ENCODE measurements at places on chromosomes 12 and 14.
A peak's percentile ranks its signal among the peaks of the same experiment; 100 is the strongest.

DNA sequence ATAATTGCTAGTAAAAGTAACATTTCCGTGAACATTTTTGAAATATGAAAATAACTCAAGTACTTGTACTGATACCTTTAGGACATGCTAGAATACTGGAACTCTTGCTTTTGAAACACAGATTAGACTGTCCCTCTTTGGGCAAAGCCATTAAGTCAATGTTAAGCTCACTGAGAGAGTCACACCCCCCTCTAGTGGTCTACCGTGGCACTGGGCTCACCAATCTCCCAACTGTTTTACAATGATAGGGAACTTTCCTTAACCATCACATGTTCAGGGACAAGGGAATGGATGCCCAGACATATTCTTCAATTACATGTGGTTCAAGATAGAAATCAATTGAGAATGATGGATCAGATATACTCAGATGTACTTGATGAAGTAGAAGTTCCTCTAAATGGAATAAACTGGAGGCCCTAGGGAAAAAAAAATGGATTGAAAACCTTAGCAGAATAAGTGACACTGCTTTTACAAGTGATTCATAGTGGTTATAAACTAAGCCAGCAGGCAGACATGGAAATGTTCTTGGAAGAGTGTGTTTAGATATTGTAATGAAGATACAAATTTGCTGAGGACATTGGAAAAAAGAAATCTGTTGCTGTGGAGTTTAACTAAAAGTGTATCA lies 17.8 kb downstream of the NANOG start:
- peak; percentile 65 for DNase-seq

- DNase-seq: no peak
Measured at GRCh38 chr12:9051158-9051550, 61.8 kb downstream of the KLRG1 start.

GRCh38 chr12:88401155-88401554 lies 179.1 kb downstream of the KITLG start:
- DNase-seq: no peak

- DNase-seq: peak; percentile 31
Measured at GRCh38 chr12:101207086-101207780, 2.8 kb downstream of the SLC5A8 start.

DNA sequence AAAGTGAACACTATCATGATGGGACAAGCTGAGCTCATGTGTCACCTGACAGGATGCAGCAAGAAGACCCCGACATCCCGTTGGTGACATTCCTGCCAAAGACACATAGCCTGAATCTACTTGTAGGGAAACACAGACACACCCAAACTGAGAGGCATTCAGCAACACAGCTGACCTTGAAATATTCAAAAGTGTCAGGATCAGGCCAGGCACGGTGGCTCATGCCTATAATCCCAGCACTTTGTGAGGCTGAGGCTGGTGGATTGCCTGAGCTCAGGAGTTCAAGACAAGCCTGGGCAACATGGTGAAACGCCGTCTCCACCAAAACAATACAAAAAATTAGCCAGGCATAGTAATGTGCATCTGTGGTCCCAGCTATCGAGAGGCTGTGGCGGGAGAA lies 232.0 kb upstream of the PLXNC1 start:
- no peak for DNase-seq

GRCh38 chr12:66117242-66117641 lies 13.3 kb downstream of the LLPH start:
- DNase-seq: no peak

GRCh38 chr14:97149775-97150174 lies 352.6 kb downstream of the VRK1 start:
- no peak for DNase-seq

GRCh38 chr12:74820324-74820723 lies 282.7 kb downstream of the ATXN7L3B start:
- no peak for DNase-seq

DNA sequence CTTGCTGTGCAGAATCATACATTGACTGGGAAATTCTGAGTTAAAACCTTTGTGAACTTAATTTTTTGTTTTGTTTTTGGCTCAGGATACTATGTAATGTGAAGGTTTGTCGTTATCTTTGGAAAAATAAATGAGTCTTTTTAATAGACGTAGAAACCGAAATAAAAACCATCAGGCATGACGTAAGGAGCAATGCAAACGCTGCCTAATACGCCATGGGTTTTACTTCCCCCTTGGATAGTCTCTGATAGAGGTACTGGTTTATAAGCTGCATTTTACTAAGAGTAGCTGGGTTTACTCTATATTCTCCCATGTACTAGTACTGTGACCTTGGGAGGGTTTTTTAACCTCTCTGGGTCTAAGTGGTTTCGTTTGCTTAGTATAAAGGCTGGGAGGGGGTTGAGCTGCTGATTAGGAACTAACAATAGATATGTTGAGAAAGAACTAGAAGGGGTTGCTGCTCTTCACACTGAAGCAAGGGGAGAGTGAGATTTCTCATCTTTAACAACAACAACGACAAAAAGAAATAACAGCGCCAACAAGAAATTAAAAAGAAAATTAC lies 66.8 kb upstream of the SLCO1C1 start:
- DNase-seq: no peak

DNA sequence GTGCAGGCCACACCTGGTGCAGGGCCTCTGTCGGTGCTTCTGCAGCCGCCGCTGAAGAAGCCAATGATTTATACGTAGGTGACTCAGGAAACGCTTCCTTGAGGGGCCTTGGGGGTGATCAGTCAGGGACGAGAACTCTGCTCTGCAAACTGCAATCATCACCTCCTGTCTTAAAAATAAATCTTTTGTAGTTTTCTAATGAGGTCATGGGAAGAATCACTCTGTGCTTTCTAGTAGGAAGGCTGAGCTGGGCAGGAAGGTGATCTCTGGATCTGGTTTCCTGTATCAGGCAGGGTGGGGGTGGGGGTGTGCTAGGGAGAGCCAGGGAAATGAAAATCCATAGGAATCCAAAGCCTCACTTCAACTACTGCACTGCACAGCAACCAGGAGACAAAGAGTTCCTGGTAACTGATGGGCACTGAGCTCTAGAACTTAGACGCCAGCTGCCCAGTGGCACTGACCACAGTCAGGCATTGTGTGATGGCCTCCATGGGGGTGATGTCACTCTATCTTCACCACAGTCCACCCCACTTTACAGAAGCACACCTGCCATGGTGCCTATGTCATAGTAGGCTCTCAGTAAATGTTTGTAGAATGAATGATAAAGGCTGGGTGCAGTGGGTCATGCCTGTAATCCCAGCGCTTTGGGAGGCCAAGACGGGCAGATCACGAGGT lies 292.4 kb upstream of the PWP1 start:
- DNase-seq: no peak

- DNase-seq: no peak
Measured at GRCh38 chr12:109201496-109201885, 85.1 kb downstream of the ACACB start.

DNA sequence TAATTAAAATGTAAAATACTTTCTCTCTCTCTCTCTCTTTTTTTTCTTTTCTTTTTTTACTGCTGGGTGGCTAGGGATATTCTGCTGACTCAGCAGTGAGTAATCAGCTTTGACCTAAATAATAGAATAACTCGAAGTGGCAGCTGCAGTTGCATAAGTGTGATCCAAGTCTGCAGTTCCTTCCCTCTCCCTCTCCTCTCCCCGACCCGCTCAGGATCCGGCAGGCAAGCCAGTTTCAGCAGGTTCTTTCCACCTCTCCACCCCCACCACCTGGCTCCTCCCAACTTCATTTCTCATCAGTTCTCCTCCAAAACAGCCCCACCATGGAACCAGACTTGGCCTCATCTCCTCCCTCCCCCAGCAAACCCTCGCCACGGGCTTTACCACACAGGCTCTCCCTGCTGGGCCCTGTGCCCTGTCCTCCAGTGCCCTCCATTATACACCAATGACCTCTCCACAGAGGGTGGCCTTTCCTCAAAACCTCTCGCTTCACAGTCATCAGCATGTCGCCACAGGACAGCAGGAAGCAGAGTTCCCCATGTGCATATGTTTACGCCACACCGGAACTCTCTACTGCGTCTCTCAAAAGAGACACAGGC lies 22.4 kb downstream of the SLC7A8 start:
- peak; percentile 62 for DNase-seq

- no peak for DNase-seq
Measured at GRCh38 chr12:54378796-54379397, 5.6 kb downstream of the ZNF385A start.

DNA sequence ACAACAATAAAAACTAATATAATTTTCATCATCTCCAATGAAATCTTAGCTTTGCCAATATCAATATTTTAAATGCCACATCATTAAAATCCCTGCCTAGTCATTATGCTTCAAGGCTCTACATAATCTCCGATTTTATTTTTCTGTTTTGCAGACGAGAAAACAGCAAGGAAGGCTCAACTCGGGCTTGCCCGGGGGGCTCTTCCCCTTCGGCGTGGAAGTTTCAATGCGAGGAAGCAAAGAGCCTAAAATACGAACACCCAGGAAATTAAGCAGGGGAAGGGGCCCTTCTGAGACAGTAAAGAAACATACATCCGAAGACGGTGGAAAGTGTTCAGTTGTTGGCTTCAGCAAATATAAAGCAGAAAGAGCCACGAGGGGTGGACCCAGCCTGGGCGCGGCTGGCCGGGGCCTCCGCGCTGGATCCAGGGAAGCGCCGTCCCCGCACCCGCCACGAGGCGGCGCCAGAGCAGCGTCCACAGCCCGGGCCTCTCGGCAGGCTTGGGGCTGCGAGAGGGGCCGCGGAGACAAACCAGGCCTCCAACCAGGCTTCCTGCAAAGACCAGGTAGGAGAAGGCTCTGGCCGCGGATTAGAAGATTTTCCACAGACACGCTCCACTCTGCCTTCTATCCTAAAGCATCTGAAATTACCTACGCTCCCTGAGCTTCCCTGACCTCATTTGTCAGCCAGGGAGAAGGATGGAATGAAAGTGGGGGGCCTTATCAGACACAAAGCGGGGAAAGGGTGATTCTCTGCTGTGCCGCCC lies 77.2 kb downstream of the SERPINA3 start:
- no peak for DNase-seq

DNA sequence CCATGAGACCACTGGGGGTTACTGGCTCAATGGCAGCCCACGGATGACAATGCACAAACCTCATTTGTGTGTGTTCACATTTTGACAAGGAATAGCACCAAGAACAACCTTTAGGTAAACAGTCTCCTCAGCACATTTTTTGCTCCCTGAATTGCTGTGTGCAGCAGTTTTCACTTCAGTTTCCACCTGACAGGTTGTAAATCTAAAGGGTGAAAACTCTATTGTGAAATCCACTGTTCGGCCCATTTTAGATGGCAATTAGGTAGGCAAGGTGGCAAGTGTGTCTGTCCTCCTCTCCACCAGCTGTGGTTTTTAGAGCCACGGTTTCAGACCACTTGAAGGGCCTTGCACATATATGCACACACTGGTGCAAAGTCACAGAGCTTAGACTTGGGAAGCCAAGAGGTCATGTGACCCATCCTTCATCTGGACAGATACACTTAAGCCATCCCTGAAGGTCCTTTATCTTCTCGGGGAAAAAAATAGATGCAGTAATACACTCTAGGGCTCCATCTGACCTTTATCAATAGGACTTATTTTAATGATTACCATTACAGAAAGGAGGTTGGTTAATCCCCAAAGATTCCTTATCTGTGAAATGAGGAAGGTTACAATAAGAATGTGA lies 23.2 kb downstream of the HAL start:
- DNase-seq: no peak

GRCh38 chr14:49621114-49621881 lies 699 bp downstream of the MGAT2 start:
- DNase-seq: no peak

DNA sequence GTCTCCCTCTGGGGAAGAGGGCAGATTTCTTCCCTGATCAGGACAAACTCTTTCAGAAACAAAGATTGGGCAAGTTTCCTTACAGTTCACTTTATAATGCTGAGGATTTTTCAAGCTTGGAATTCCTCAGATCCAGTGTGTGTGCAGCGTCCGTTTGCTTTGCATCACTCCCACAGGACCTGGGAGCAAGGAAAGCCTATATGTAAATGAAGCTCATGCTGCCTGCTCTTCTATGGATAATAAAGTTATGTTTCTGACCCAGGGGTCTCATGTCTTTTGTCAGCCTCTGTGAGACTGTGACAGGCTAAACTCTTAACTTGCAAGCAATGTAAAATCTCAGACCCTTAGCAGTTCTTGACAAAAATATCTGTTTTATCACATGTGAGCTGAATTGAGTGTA lies 41.6 kb downstream of the TRHDE start:
- no peak for DNase-seq

DNA sequence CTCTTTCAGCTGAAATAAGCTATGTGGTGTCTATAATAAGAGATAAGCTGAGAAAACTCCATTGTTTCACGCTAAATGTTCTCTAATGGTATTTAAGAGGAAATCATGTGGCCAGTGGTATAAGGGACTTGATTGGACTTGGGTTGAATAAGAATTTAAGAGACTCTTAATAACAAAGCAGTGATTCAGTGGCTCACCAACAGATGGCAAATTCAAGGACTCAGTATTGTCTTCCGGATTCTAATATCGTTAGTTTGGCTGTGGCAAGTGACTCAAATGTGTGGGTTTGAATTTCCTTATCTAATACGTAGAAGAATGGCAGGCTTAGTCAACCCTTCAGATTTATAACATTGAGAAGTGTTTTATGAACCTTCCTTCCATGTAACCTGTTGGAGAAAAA lies 49.1 kb upstream of the KCNH3 start:
- no peak for DNase-seq

GRCh38 chr14:35438910-35439713 lies 34.6 kb upstream of the NFKBIA start:
- no peak for DNase-seq

- no peak for DNase-seq
Measured at GRCh38 chr12:98211909-98212695, 303.3 kb upstream of the TMPO start.

- DNase-seq: no peak
Measured at GRCh38 chr14:91893007-91893406, 25.7 kb upstream of the TC2N start.

- peak; percentile 54 for DNase-seq
Measured at GRCh38 chr12:89439941-89440340, 84.7 kb downstream of the GALNT4 start.

GRCh38 chr12:98418357-98419075 lies 96.9 kb upstream of the TMPO start:
- DNase-seq: peak; percentile 81

DNA sequence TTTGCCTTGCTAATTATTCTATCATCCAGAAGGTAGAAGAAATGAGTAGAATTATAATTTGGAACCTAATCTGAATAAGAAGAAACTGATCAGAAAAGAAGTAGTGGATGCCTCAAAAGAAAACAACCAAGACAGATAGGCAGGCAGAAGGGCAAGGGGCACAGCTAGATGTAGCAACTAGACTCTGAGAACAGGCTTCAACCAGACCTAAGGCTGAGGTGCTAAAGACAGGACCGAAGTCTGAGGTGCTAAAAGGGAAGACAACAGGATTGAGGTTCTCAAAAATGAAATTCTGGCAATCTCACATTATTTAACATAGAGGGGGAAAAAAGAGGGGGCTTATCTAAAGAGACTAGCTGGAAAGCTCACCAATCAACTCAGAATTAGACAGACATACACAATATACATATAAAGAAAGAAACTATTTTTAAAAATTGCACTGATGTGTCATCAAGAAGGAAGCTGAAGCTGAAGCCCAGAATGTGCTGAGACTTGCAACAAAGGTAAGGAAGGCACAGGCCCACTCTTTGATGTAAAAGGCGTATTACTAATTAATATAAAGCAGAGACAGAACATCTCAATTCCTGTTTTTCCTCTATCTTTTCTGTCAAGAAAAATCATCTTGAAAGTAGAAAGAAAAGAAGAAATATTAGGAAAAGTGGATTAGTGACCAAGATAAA lies 43.8 kb upstream of the CSRNP2 start:
- DNase-seq: no peak

Data from HS-5 (cell line).